NCI-H446 (cell line): ENCODE measurements at places on chromosomes 6 and 20.

GRCh38 chr6:124373386-124373785 is 569.7 kb downstream of the NKAIN2 start:
- no peak for DNase-seq

- peak; percentile 66 for DNase-seq
Observed at GRCh38 chr20:33291830-33292355, 8.9 kb downstream of the BPIFB1 start.

DNA sequence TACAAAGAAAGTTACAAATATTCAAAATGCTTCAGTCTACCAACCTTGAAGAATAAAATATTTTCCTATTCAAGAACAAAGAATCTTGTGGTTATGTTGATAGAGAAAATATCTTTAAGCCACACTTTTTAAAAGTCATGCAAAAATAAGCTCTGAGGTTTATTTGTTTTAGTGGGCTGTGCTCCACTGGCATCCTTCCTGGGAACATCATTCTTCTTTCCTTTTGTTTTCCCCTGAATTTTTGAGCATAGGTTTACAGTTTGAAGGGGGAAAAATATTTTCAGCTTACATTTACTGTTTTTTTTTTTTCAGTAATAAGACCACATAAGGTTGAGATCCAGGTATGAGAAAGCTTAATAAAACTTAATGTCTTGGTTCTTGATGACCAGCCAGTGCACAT is 72.0 kb upstream of the BACH2 start:
- no peak for DNase-seq

GRCh38 chr6:85459224-85459901 is 9.5 kb downstream of the NT5E start:
- no peak for DNase-seq

- no peak for DNase-seq
Observed at GRCh38 chr6:14986370-14986769, 259.5 kb upstream of the JARID2 start.

GRCh38 chr6:388202-388903 is 3.2 kb upstream of the IRF4 start:
- DNase-seq: no peak

DNA sequence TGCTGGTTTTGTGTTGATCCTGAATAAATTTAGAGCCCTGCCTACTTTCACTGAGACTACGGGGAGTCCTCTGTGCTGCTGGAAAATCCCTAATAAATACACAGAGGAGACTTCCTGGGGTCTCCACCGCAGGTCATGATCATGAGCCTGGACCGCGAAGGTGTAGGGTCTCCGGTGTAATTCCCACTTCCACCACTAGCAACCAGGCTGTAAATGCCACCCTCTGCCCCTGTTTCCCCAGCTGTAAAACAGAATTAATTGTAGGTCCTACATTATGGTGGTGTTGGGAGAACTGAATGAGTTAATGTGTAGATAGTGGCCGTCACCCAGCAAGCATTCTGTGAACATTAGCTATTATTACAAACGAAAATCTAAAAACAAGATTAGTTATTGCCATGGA is 191.6 kb upstream of the THBS2 start:
- no peak for DNase-seq

GRCh38 chr6:81144346-81144745 is 608.1 kb downstream of the TENT5A start:
- no peak for DNase-seq

DNA sequence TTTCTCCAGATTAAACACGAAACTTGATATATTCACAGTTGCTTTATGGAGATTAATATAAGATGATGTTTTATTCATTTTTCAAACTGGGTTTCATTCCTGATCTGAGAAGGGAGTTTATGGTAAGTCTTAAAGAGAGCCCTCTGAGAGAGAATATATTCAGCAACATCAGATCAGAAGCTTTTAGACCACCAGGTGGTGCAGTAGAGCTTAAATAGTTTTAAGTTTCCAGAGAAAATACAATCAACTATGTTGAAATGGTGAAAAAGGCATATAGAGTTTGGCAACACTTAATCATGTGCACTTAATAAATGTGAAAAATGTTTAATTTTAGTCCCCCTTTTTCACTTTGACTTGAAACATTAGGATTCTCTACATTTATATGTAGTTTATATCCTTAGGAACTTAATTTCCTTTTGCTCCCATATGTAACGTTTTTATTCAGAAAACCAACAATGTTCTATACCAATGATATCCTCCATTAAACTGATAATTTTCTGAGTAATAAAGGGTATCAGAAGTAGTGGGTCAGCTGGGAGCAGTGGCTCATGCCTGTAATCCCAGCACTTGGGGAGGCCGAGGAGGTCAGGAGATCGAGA is 86.4 kb upstream of the CLDN20 start:
- DNase-seq: peak; percentile 60

DNA sequence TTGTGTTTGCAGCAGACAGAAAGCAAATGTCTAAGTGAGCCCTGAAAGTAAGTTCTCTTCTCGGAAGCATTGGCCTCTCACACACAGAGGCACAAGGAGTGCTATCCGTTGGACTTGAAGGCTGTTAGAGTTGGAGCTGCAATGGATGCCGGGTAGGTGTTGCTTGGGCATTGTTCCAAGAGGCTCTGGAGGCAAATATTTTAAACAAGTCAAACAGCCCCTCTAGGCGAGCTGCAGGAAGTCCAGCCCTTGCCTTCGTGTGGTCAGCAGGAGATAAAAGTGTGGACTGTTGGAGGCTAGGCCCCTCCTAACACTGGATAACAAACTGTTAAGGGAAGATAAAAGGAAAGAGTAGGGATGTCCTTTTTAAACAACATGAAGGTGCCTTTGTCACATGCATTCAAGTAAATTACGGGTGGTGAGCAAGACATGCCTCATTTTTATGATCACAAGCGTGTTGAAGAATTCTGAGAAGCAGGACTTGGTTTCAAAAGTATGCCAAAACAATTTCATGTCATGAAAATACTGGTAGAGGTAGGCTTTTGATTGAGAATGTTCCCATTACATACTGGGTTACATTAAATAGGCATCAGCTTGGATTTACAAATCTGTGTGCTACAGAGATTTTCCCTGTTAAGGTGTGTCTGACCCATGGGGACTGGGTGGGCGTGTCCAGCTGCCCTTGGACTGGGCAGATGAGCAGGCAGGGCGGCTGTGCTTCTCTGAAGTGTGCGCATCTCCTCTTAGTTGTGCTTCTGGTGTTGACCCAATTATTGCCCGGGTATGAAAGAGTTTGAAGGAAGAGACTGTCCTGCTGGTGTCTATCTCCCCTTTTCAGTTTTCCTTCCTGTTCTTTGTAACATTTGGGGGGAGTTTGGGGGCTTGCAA is 57.5 kb downstream of the RREB1 start:
- no peak for DNase-seq

DNA sequence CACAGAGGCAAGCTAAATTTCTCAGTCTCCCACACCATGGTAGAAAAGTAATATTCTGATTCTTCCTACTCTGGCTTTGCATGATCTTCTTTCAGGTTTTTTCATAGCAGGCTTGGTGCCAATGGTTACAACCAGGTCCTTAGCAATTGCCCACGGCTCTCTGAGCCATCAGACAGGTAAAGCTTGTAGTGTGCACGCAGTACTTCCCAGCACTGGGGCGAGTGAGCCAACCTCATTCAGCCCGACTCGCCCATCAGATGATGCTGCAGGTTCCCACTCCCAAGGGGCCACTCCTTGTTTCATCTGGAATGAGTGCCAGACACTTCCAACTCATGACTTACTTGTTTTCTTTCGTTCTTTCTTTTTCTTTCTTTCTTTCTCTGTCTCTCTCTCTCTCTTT is 78.3 kb downstream of the PERP start:
- no peak for DNase-seq

DNA sequence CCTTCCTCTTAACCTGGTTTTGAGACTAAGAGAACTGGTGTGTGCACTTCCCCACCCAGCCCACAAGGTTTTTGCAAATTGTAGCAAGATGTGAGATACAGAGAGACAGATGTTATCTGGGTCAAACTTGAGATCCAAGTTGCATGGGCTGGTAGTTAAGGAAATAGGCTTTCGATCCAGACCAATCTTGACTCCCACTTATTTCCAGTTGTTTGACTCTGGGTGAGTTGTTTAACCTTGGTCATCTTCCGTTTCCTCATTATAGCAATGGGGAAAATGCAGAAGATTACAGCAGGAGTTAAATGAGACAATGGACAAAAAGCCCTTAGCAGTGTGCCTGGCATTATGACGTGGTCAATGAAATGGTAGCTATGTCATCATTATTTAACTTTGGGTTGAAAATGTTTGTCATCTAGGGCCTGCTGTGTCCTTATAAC is 1.7 kb downstream of the SNX21 start:
- DNase-seq: no peak

DNA sequence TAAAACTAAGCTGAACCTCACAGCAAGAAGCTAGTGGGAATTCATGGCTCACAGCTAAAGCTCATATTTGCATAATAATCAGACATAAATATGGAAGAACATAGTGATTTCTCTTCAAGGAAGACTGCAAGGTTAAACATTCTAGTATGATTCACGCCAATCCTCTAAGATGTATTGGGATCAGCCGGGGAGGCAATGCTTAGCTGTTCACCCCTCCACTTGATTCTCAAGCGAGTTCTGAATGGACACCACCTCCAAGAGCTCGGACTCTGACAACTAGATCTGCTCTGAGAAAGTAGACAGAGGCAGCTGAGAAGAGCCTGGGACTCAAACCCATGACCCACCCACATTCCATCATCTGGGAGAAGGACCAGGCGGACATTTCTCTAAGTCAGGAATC is 118.4 kb upstream of the EDN1 start:
- no peak for DNase-seq

GRCh38 chr6:15246217-15246665 is 372 bp downstream of the JARID2 start:
- no peak for DNase-seq

DNA sequence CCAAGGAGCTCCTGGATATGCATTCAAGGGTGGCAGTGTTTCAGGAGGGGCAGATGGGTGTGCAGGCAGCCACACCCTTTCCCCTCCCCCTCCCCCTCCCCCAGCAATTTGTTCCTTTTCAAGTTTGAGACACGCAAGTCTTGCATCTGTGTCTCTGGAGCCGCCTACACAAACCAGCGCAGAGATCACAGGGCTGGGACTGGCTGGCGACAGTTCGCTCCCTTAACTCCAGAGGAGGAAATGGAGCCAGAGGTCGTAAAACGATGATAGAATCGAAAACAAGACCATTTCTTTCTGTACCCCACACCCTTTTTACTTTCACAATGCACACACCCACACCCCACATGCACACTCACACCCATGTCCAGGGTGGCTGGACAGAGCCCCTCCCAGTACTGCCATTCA is 163.1 kb downstream of the LY86 start:
- no peak for DNase-seq
